ENCODE measurements at places on chromosomes 11 and 22. TPM values are rescaled to one million over a fixed set of nuclear protein-coding genes. Genes with fewer than 3 reads are reported as not detected.

The SLCO2B1 gene
- 6.3 TPM for total RNA-seq

The KRTAP5-9 gene
- total RNA-seq = not detected

The CDC42EP2 gene
- total RNA-seq = 14.5 TPM

The ANO1 gene
- total RNA-seq = 1.1 TPM

The RTN4R gene
- 9.3 TPM for total RNA-seq

The BTG4 gene
- 0.09 TPM for total RNA-seq

The CCDC188 gene
- not detected for total RNA-seq

The C11orf42 gene
- total RNA-seq = not detected

Data from A549 treated with DMSO at 1 μM for 4 hours (cell line).